ENCODE measurements at places on chromosomes 11 and 22. TPM values are rescaled to one million over a fixed set of nuclear protein-coding genes. Genes with fewer than 3 reads are reported as not detected.

MYH9 gene
- 144 TPM for total RNA-seq

MAJIN gene
- total RNA-seq, result not detected

ACR gene
- 0.15 TPM for total RNA-seq

PNPLA5 gene
- total RNA-seq, result not detected

OR5B21 gene
- total RNA-seq, result not detected
